NCI-H1048 (cell line): ENCODE measurements at places on chromosomes 2 and 18.

DNA sequence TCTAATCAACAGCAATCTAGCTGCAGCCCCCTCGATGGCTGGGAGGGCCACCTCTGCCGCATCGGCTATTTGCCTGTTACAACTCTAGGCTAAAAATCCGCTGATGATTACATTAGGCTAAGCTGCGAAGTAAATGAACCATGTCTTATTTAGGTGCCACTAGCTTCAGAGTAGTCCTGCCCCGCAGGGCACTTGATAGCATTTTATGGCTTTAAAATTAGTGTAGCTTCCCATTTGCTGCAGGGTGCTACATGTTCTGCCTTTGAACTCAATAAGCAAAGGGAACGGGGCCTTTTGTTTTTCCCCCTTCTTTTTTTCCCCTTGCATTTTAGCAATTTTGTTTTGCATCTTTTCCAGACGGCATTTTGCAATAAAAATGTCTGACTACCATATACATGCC is 270.2 kb downstream of the GBX2 start:
- no peak for DNase-seq

GRCh38 chr2:41741951-41742595 is 305.7 kb upstream of the PKDCC start:
- DNase-seq: no peak

DNA sequence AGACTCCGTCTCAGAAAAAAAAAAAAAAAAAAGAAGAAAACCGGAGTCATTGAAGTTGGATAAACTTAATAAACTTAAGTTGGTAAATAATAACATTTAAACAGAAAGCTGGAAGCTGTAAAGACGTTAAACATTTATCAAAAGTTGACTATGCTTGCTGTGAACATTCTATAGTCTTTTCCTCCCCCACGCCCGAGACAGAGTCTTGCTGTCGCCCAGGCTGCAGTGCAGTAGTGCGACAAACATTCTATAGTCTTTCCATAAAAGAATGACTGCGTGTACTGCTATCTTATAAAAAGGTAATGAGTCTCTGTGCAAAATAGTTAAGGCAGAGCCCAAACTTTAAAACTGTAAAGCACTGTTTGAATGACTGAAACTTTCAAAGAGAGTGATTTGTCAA is 45.2 kb downstream of the PPP4R1 start:
- DNase-seq: no peak

GRCh38 chr18:22987547-22988189 is 54.5 kb downstream of the RBBP8 start:
- no peak for DNase-seq

DNA sequence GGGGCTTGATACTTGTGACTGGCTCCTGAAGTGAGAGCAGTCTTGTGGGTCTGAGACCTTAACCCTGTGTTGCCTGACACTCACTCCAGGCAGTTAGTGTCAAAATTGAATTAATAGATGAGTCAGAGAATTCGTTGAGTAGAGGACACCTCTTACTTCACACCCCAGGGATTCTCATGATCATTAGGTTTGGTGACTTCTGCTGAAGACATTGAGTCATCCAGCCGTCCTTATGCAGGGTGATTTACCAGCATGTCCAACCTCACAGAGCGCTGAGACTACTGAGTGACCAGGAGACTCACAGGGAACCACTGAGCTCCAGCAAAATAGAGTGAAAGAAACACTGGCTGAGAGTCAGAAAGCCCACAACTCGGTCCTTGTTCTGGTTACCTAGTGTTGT is 36.0 kb upstream of the EVA1A start:
- DNase-seq: no peak

DNA sequence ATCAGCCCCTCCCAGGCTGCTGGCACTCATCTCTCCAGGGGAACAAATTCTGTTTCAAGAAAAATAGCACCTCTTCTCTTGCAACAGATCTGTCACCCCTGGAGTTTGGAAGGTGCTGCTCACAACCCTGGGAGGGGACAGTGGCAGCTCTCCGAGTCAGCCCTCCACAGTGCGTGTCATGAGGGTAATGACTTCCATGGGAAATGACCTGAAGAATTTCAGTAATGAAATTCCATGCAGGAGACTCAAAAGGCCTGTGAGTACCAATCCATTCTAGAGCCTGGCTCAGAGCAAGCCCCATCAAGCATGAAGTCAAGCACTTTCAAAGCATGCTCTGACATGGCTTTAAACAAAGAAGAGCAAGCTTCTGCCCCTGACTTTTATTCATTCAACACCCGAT is 276.3 kb upstream of the PARD3B start:
- DNase-seq: no peak

- no peak for DNase-seq
These were observed 16.9 kb downstream of the LCT start for GRCh38 chr2:135820003-135820618.

- no peak for DNase-seq
These were observed 71.6 kb upstream of the CHRNA1 start for GRCh38 chr2:174835797-174836255.

GRCh38 chr2:217789003-217789735 is 213.6 kb downstream of the TNS1 start:
- no peak for DNase-seq

DNA sequence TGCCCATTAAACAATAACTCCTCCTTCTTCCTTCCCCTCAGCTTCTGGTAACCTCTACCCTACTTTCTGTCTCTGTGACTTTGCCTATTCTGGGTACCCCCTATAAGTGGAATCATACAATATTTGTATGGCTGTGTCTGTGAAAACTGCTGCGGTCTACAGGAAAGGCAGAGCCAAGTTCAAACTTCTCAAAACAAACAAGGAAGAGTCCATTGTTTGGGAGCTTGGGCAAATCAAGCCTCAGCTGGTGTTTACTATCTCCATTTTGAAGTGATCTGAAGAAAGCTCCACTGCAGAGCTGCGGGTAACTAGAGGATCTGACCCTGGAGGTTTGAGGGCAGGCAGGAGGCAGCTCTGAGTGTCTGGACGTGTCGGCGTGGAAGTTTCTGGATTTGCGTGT is 48.6 kb upstream of the DAPL1 start:
- DNase-seq: no peak

GRCh38 chr2:105725388-105725787 is 19.3 kb upstream of the NCK2 start:
- DNase-seq: no peak

DNA sequence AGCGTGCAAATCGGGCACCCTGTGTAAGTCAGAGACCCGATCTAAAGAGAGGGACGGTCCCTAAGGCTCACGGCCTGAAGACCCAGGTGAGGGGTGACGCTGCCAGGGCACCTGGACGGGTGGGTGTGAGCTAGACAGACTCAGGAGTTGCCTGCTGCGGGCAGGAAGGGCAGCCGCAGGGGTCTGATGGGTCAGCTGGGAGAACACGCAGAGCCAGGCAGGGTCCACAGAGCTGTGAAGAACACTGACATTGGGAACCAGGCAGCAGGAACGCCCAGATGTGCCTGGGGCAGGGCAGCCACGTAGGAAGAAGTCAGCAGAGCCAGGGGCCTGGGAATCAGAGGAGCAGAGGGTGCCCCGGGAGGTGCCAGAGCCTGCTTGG is 25.9 kb downstream of the HDAC4 start:
- no peak for DNase-seq

- no peak for DNase-seq
These were observed 833 bp downstream of the EPB41L5 start for GRCh38 chr2:120013597-120014223.

GRCh38 chr18:44840058-44840790 is 159.5 kb downstream of the SETBP1 start:
- no peak for DNase-seq

DNA sequence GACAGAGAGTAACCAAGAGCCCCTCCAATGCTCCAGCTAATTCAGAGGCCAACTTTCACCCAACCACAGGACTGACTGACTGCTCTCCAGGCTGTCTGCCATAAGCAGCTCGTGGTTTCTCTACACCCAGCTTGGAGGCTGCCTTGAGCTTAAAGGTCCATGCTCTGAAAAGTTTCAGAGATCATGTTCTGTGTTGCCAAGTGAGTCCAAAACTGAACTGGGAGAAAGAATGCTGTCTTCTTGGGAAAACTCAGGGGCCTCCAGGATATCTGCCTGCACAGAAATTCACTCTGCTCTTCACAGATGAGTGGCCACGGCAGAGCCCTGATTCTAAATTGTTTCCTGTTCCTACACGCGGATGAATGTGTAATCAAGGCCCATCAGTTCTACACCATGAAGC is 51.1 kb downstream of the LPIN2 start:
- DNase-seq: no peak

DNA sequence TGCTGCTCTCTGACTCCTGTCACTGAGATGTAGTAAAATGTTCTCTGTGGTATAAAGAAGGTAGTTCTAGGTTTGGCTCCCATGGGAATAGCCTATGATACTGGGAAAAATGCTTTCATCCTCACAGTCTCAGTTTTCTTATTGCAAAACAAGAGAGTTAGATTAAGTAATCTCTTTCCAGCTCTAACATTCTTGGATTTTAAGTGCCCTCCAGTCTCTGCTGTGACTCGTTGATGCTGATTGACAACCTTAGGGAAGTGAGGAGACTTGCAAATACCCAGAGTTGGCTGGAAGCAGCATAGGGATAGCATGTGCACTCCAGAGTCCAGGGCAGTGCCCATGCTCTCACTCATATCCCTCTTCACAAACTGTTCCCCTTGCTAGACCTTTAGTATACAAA is 534.9 kb downstream of the SLC4A3 start:
- no peak for DNase-seq

DNA sequence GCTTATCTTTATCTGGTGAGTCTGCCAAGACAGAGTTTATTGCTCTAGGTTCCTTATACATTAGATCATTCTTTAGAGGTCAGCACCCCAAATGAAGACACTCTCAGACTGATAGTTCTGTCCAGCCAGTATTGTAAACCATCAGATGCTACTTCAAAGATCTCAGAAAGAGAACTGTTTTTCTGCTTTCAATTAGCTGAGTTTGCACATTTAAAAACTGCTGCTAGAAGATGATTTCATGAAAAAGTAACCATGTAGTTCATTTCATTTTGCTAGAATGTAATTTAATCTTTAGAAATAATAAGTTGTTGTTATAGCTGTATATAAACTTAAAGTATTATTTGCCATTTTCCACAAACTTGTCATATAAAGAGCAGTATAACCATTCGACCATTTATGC is 344.5 kb upstream of the ATP5MC3 start:
- no peak for DNase-seq

DNA sequence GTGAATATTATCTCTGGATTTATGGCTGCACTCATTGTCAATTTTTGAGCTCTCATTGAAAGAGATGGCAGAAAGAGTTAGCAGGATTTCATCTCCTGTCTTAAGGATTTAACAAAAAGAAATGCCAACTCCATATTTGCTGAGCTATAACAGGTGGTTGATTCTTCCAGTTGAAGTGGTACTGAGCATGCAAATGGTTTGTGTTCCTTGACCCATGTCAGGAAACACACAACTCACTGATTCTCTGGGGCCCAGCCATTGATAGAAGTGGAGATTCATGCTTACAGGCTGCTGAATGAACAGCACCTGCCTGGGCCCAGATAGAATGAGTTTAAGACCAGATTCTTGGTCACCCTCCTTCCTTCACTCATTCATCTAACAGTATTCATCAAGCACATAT is 128.8 kb downstream of the CERS6 start:
- DNase-seq: no peak

DNA sequence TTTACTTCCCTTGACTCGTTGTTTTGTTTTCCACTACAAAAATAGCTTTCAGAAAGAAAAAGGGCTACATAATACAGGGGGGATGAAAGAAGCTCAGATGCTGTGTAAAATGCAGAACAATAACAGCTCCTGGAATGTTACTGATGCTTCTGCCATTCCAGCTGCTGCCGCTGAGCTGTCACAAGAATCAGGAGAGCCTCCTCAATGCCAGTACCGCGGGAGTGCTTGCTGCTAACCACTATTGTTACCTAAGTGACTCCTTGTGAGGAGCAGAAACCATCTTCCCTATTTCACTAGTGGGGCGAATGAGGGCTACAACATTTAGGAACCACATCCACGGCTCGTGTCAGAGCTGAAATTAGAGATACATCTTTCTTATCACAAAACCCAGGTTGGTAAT is 384.8 kb downstream of the GALR1 start:
- DNase-seq: no peak

DNA sequence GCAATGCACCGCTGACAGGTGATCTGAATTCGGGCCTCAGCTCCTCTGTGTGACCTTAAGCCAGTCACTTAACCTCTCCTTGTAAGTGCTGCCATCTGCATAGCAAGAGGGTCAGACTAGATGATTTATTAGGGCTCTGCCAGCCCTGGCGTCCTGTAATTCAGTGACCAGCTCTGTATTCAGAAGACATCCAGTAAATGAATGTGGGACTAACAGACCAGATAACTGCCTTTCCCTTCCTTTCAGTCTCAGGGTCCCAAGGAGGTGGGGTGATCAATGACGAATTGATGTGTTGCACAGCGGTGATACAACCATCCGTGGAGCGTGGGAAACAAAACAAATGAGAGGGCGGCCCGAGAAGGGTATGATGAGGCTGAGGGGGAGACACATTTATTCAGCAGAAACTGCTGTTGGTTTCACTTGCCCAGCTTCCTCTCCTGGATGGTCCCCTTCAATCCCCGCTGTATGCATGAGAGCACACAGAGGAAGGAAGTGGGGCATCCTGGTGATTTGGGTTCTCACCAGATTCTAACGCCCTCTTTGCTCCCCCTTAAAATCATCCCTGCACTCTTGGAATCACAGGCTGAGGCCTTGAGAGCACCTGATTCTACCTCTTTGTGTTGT is 92.8 kb downstream of the VIT start:
- no peak for DNase-seq

GRCh38 chr2:17813010-17813741 is 3.1 kb upstream of the MSGN1 start:
- DNase-seq: no peak

- DNase-seq: no peak
These were observed 38.4 kb upstream of the ZSWIM2 start for GRCh38 chr2:186887107-186888090.

DNA sequence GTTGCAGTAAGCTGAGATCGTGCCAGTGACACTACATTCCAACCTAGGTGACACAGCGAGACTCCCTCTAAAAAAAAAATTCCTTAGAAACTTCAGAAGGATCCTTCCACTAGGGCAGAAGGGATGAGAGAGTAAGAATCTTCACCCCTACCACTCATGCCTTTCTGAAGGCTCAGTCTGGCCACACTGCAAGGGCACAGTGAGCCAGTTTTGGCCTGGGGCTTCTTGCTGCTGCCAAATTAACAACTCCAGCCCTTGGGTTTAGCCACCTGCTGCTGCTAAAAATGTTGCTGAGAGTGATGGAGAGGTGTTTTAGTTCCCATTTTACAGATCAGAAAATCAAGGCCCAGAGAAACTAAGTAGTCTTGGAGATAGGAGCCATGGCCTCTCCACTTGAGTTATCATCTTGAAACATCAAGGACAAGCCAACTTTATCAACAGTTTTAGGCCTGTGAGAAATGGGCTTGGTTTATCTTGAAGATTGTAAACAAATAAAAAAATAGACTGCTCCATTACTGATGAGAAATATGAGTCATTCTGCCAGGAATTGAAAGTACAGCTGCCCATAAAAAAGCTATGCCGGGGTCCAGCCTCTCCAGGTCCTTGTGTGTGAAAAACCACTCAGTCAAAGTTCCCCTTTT is 31.9 kb upstream of the CASP8 start:
- DNase-seq: no peak

- no peak for DNase-seq
These were observed 18.1 kb downstream of the CCDC141 start for GRCh38 chr2:179031731-179032408.
